T-helper 22 cell (primary cell): ENCODE measurements at places on chromosomes 7 and 10.

DNA sequence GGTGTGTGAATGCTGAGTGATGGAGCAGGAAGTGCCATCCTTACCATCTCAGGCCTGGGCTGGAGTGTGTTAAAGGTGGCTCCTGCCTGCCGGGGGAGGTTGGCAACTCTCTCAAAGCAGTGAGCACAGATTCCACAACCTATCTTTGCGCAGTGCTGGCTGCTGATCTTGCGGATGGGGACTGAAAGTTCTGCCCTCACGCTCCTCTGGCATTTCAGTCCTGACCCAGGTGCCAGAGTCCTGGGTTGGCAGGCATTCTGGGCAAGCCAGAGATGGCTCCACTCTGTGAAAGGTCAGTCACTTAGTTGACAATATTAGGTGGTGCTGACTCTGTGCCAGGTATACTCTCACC lies 315.5 kb downstream of the RPS24 start:
- DNase-seq, result no peak

DNA sequence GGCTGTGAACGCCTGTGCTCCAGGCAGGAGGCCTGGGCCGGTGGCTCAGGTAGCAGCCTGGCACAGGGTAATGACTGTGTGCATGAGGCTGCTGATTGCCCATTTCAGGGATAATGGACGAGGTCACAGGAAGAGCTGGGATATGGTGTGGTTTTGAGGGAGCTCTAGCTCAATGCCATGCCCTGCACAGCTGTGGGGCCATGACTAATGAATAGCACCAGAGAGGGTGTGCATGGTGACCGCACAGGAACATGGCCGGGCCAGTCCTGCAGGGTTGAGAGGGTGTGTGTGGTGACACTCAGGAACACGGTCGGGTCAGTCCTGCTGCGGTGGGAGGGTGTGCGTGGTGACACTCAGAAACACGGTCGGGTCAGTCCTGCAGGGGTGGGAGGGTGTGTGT lies 21.8 kb downstream of the NKX6-2 start:
- DNase-seq, result no peak

- DNase-seq, result no peak
These were observed 128.6 kb upstream of the SEMA3E start for GRCh38 chr7:83777406-83778072.

GRCh38 chr10:96075977-96076376 lies 32.6 kb downstream of the CCNJ start:
- no peak for DNase-seq

GRCh38 chr10:72291019-72291532 lies 17.4 kb downstream of the DDIT4 start:
- DNase-seq, result peak; percentile 51

- no peak for DNase-seq
These were observed 89.2 kb upstream of the BTBD16 start for GRCh38 chr10:122181876-122182275.

DNA sequence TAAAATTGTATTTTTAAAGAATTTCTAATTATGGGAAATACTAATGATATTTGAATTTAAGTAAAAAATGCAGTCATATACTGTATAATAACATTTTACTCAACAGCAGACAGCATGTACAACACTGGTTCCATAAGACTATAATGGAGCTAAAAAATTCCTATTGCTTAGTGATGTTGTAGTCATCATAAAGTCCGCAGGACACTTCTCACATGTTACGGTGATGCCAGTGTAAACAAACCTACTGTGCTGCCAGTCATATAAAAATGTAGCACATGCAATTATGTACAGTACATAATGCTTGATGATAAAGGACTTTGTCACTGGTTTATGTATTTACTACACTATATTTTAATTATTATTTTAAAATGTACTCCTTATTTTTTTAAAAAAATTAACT lies 629.3 kb downstream of the IPMK start:
- no peak for DNase-seq

- no peak for DNase-seq
These were observed 199.4 kb upstream of the NPVF start for GRCh38 chr7:25427721-25428120.

GRCh38 chr7:48637382-48637781 lies 287.0 kb upstream of the CDC14C start:
- DNase-seq, result no peak

DNA sequence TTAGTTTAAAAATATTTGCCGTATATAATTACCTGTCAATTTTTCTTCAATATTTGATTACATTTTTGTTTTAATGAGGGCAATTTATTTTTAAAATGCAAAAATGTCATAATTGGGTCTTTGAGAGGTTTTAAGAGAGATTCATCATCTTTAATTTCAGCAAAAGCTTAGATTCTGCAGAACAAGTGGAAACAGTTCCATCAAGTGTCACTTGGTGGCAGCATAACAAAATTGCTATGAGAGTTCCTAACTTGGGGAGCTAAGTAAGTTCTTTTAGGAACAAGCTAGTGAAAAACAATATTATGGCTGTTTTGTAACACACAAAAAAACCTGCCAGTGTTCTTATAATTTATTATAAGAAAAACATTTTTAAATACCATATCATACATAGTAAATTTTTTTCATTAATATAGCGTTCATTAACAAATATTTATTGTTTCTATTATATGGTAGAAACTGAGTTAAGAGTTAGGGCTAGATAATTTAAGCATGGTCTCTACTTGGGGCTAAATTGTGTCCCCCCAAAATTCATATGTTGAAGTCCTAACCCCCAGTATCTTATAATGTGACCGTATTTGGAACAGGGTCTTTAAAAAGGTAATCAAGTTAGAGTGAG lies 155.2 kb downstream of the MAGI2 start:
- no peak for DNase-seq

- no peak for DNase-seq
These were observed 84.8 kb downstream of the PROSER2 start for GRCh38 chr10:11907914-11908313.

GRCh38 chr10:131899695-131900349 lies 986 bp upstream of the PPP2R2D start:
- DNase-seq, result no peak

- no peak for DNase-seq
These were observed 153.3 kb downstream of the STK31 start for GRCh38 chr7:23863209-23863787.

DNA sequence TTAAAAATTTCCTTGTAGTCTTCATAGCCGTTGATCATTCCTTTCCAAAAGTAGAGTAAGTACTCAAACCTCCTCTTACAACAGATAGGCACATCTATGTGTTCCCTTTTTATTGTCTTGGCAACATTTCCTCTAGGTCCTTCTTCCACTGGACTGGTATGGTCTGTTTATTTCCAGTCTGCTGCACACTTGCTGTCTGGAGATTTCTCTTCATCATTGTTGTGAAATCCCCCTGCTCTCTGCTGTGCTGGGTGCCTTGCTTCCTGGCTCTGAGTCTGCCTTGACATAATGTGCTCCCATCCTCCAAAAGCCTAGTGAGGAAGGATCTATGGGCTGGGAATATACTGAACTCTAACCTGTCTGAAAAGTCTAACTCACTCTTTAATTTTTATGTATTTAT lies 545.3 kb upstream of the VSTM2A start:
- DNase-seq, result no peak

- DNase-seq, result no peak
These were observed 102.0 kb upstream of the GLI3 start for GRCh38 chr7:42338916-42339540.

DNA sequence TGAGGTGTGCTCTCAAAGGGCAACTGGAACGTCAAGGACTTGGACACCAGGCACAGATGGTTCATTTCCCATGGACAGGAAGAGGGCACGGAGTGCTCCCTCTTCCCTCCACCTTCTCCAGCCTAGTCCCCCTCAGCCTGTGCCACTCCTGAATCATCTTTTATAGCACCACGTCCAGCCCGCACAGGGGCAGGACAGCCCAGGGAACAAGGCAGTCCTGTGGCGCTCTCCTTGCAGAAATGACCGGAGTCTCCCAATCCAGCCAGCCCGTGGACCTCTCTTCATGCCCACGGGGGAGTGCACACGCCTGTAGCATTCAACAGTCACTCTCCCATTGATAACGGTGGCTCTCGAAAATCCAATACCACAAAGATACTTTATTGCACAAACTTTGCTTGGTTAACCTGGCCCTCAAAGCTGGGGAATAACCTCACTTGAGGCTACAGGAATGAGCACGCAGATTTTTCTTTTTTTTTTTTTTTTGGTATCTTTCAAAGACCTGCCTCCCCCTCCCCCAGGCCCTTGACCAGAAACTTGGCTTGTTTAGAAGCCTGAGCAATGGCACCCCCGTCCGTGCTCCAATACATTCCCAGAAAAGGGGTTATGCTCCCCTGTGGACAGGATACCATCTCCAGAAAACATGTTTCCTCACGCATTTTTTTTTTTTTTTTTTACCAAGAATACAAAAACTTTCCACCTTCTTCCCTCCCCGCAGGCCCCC lies 733 bp downstream of the PRKCQ start:
- DNase-seq, result no peak

DNA sequence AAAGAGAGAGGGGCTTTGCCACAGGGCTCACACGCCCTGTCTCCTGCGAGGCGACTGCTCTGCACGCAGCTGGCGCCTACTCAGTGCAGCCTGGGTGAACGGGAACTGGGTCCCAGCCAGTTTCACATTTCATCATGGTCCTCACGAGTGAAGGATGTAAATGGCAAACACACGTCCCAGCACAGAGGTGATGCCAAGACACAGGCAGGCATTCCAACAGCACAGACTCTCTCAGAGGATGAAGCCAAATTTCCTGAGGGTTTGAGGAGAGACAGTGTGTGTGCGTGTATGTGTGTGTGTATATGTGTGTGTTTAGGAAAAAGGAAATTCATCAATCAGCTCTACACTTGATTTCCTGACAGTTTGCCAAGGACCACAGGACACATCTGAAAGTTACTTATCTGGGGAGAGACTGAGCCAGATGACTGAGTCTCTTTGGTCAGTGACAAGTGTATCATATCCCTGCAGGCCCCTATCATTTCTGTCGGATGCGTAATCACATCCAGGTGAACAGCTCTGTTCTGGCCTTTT lies 53.9 kb downstream of the CHST15 start:
- no peak for DNase-seq

GRCh38 chr10:105973360-105973759 lies 1191.1 kb downstream of the SORCS1 start:
- DNase-seq, result no peak

DNA sequence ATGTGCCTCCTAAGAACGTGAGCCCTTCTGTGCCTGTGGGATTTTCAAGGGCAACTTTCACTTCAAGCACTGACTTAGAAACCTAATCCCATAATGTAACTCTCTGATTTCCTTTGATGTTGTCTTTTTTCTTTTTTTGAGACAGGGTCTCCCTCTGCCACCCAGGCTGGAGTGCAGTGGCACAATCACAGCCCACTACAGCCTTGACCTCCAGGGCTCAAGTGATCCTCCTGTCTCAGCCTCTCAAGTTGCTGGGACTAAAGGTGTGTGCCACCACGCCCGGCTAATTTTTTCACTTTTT lies 64.4 kb upstream of the GSDME start:
- no peak for DNase-seq

DNA sequence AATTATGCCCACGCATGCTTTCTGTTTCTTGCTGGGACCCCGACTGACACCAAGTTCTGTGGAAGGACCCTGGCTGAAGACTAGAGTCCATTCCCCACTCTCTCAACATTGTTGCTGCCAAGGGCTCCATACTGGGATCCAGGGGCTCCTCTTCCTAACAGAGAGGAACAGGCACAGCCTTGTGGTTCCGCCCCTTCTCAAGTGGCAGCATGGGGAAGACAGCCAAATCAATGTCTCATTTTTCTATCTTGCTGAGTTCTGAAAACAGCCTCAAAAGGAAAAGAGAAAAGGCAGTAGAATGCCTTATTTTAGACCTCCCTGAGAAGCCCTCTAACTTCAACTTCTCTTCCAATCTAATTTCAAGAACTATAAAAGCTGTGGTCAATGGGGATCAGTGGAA lies 23.7 kb upstream of the LAMB1 start:
- DNase-seq, result no peak

DNA sequence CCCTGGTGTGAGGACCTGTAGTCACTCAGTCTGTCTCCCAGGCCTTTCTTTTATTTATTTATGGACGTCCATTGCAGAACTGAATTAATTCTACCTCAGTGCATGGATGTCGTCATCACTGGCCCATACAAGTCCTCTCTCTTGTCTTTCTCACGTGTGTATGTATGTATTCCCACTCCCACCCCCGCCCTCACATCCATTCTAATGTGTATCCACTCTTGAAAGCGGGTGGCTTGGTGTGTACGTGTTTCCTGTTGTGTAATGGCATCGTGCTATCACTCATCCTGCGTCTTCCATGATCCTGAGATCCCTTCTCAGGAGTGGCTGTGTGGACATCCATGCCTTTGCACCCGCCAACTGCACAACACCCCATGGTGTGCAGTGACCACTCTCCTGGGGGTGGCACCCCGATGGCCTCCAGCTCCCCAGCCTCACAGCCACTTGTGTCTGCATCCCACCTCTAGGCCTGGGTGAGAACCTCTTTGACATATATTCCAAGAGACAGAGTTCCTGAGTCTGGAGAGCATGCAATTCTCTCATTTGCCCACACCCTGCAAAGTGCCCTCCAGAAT lies 3.0 kb upstream of the AOC1 start:
- no peak for DNase-seq

DNA sequence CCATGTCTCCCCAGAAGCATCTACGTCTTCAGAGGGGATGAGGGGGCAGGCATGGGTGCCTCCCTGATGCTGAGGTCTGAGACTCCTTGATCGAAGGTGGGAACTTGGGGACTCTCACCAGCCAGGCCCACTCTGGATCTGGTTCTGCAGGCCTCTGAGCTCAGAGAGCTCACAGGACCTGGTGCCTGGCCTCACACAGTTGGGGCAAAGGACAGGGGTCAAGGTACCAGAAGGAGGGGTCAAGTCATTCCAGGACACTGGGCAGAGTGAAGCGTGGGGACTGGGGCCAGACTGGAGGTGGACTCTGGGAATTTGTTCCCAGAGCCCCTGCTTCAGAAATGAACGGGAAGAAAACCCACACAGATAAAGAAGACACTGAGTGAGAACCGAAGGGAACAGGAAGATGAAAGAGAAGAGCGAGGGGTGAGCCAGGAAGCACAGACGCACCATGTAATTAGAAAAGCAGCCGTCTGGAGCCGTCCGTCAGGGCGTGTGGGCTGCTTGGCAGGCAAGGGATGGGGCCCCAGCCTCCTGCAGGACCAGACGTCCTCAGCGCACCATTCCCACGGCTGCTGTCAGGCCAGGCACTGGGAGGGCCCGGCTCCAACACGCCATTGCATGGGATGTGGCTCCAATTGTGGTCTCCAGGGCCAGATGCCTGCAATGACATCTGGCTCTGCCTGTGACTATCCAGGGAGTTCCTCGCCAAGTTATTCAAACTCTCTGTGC lies 47.7 kb downstream of the ZCCHC24 start:
- DNase-seq, result no peak

DNA sequence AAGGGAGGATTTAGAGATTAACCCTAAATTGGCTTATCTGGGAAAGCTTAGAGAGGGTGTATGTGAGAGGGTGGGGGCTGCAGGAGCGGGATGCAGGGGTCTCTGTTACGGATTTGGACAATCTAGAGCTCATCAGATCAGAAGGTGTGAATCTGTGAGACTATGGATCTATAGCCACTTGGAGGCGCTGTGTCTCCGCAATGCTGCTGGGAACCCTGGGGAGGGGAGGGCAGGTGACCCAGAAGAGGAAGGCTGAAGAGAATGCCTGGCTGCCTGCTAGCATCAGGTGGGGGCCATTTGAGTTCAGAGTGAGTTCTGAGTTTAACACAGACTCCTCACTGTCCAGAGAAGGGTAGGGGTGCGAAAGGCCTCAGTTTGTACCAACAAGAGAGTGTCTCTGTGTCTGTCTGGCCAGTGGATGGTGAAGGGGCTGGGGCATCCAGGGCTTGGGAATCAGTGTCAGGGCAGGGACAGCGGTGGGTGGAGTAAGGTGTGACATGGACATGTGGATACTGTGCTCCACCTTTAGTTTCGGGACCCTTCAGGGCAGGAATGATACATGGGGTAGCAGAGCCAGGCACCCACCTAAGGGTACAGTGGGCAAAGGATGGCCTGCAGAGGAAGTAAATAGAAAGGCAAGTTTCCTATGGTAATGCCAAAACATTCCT lies 187.3 kb upstream of the PRSS58 start:
- no peak for DNase-seq
